SK-N-DZ (cell line): ENCODE measurements at places on chromosomes 12 and 14.

DNA sequence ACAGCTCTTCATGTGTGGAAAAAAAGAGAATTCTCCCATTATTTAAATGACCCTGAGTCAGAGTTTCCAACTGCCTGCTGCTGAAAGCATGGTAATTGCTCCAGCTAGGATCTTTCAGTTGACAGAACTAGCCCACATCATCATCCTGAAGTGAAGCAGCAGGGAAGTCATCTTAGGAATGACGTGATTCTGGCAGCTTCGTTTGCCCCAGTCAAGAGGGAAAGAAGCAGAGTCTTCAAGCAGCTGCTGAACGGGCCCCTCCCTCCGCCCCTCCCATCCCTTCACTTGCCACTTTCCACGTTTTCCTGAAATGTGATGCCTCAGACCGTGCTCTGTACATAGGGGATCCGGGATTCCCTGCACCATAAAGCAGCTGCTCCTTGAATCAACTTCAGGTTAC, 455.0 kb upstream of the TMEM132C start:
- peak; percentile 59 for DNase-seq

DNA sequence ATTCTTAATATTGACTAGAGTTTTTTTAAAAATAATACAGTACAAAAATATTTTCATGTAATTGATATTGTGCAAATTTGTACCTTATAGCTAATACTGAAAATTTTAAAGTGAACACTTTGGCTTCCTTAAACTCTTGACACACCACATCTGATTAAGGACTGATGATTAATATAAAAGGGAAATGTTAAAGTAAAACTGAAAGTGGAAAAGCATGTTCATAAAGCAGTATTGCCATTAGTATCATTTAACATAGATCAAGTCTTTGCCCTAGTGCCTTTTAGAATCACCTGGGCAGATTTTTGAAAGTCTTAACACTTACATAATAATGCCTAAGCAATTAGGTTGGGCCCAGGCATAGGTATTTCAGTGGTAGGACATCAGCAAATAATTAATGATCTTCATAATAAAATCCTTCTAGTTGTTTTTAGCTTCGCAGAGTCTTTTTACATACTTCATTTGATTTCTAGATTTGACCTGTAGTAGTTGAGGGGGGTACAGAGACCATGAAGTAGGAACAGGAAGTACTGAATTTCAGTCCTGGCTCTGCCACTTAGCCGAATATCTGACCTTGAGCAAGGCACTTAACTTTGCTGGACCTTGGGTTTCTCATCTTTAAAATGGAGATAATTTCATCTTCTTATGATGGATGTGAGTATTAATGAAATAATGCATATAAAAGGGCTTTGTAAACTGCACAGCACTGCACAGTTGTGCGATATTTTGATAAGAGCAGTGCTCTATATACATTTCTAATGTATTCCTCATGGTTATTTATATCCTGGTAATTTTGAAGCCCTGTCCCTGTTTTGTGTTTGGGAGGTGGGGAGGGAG, 43.7 kb downstream of the MARK3 start:
- DNase-seq, result no peak

DNA sequence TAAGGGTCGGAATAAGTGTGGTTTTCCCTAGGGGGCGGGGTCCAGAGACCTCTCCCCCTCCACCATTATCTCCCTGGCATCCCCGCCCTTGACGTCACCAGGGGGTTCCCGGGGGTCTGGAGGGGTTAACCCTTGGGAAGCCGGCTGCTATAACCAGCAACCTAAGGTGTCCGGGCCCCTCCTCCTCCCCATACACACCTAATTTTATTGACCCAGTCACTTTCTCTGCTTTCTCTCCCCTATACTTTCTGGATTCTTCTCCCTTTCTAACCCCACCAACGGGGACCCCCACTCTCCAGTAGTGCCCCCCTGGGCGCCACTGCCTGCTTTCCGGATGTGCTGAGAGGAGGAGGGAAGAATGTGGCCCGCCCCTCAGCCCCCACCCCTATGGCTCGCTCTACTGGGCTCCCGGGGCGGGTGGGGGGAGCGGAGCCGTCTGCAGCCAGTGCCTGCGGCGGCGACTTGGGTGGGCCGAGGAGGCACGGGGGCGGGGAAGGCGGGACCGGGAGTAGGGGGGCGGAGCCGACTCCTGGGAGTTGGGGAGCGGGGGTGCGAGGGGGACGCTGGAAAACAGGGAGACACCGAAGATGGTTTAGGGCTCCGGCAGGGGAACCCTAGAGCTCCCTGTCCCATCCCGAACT, 1.8 kb downstream of the GLI1 start:
- DNase-seq, result peak; percentile 60

- no peak for DNase-seq
Observed at GRCh38 chr12:54593135-54593534, 4.7 kb upstream of the PPP1R1A start.

GRCh38 chr12:109588461-109589239, 15.1 kb downstream of the MVK start:
- no peak for DNase-seq

DNA sequence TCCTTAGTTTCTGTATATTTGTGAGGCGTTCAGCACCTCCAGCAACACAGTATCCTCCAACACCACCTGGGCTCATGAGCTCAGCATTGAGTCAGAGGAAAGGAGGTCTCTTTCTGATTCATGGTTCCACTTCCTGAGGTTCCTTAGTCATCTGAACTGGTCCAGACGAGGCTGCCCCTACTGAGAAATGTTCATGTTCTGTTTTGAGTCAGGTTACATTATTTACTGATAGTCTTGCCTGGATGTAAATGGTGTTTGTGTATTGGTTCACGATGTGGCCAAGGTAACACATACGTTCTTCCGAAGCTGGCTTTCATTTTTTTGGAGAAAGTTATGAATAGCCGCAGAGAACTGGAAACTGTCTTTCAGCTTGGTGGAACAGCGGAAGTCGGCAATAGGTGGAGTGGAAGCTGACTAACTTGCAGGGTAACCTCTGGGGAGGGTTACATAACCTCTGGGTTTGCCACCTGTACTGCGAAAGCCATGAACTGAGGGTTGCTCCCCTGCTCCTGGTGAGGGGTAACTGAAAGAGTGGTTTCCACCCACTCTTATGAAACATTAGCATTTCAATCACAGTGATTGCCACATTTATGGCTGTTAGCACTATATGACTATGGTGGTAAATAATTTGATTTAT, 42.2 kb upstream of the MANSC4 start:
- no peak for DNase-seq

- no peak for DNase-seq
Observed at GRCh38 chr14:104390221-104390931, 189.2 kb upstream of the C14orf180 start.

GRCh38 chr12:6935371-6936193, 7.8 kb downstream of the ATN1 start:
- no peak for DNase-seq

DNA sequence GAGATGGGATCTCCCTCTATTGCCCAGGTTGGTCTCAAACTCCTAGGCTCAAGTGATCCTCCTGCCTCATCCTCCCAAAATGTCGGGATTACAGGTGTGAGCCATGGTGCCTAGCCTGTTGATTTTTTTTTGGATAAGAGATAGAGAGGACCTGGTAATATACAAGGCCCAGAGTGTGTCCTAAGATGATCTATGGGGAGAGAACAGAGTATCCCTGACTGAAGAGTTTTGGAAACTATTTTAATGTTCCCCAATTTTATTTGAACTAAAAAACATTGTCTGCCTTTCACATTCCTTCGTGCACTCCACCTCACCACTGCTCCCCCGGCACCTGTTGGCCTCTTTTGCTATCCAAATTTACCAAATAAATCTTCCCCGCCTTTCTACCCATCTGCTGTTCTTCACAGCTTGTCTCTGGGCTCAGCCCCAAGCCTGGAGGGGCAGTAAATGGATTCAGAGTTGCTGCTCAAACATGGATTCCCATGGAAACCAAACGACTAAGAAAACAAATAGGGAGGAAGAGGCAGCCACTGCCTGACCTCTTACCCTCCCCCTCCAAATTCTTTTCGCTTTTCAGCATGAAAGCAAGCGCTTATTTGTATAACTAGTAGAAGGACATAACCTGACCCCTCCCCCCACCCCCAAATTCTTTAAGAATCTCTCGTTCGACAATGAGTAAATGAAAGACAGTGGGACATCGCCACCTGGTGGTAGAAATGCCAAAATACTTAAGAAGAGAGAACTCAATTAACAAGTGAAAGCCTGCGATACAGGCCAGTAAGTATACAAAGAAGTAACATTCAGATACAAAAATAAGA, 22.6 kb downstream of the OR10G3 start:
- peak; percentile 84 for DNase-seq

DNA sequence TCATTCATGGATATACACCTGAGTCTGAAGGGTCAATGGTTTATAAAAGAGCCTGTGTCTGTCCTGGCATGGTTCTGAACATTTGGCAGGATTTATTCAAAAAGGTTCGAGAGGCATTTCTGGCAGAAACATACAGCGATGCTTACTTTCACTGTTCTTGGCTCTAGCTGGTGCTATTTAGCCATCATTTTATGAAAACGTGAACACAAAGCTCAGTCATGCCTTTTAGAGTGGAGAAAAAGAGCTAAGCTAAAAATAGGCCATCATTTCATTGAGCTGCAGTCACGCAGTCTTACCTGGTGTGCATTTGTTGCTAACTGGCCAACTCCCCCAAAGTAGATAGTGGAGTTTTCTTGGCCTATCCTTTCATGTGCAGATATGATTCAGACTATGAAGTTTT, 1209.5 kb downstream of the SLC16A7 start:
- no peak for DNase-seq

GRCh38 chr12:101857043-101857558, 20.3 kb upstream of the DRAM1 start:
- DNase-seq, result no peak

DNA sequence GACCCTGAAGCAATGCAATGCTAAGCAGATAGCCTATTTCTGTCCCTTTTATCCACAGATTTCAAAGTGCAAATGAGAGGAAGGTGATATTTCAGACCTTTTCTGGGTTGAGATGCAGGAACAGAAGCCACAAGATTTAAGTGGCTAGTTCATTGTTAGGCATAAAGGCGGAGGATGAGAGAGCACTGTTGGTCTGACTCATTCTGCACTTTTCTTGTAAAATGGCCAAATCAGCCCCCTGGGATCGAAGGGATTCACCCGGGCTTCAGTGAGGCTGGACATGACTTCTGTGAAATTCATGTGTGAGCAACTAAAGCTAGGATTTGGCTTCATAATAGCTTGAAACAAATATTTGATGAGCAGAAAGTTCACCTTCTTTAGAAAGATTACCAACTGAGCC, 101.9 kb upstream of the OVCH1 start:
- no peak for DNase-seq

DNA sequence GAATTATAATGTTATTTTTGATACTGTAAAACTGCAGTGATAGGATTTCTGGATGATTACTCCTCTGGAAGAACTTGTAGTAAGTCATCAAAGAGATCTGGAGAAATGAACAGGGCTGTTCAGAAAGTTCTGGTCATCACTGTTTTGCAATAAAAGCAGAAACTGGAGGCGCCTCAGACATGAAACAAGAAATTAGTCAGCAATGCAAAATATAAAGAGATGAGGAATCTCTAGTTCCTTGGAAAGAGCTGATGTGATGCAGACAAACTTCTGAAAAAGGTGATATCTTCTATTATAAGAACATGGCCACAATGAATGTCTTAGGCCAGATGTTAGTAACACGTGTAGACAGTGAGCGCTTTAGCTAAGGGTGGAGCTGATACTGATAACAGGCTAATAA, 9.5 kb downstream of the ACIN1 start:
- no peak for DNase-seq

- DNase-seq, result no peak
Observed at GRCh38 chr12:102763471-102763870, 153.6 kb downstream of the PAH start.

DNA sequence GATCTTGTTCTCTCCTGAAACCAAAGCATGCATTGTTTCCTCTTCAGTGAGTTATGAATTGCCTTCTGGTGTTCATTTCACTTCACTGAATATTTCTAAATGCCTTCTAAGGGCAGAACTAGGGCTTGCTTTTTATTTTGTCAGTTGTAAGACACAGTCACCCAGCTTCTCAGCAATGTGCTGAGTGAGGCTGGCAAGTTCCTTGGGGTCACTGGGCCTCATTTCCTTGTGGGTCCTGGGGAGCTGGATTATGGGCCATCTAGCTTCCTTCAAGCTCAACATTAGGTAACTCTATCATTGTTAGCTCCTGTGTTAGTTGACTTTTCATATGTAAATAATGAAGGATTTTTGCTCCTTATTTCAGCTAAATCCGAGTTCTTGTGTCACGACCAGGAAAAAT, 13.8 kb downstream of the ASCL4 start:
- no peak for DNase-seq

GRCh38 chr14:56811593-56812363, 1.5 kb upstream of the OTX2 start:
- no peak for DNase-seq

GRCh38 chr12:356276-356988, 32.7 kb downstream of the KDM5A start:
- no peak for DNase-seq

DNA sequence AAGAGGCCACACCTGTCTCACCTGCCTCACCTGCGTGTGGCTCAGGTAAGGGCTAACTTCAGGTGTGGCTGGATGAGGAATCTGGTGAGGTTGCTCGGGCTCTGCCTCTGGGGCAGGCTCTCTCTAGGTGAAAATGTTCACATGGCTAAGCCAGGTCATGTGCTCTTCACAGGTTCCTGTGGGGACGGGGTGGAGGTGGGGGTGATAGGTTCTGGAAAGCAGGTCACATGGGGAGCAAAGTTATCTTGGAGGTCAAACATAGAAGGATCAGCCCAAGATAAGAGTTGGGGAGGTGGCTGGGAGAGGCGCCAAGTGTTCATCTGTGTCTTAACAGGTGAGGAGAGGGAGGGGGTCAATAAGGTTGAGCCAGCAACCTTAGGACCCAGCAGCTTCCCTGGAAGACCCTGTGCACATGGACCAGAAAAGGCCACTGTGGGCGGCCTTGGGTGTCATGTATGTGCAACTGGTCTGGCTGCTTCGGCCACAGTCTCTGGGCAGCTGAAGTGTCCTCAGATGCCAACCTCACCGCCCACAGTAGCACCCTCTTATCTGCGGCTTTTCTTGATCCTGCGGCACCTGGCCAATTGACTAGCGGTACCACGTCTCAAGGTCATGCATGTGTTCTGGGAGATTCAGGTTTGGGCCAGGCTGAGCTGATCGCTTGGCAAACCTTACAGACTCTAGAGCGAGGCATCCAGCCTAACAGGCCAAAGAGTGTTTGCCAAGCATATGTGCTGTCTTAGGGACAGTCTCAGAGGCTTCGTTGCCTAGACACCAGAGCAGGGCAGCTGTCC, 60.5 kb downstream of the CACNA1C start:
- DNase-seq, result no peak

DNA sequence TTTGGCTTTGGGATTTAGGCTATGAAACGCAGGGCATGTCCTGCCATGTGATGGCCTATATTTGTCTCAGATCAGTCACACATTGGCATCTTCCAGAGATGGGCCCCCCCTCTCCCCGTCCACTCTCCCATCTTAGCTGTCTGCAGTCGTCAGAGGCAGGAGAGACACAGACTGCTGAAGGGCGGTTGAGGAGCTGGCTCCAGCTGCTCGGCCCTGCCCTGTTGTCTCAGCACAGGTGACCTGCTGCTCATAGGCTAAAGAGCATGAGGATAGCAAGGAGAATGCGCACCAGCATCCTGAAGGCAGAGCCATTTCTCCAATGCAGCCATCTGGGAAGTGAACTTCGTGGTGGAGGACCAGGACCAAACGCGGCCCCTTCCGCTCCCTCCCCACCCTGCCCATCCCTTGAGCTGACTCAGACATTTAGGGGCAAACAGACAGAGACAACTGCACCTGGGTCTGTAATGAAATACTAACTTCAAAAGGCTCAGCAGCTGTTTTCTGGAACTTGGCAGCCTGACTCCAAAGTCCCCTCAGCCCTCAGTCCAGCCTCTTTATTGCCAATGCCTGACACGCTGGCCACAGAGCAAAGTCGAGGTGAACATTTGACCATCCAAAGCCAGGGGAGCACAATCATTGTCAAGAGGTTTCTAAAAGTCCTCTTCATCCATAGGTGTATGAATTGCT, 22.3 kb downstream of the FZD10 start:
- DNase-seq, result no peak
